ENCODE measurements at places on chromosomes 1 and 21.

DNA sequence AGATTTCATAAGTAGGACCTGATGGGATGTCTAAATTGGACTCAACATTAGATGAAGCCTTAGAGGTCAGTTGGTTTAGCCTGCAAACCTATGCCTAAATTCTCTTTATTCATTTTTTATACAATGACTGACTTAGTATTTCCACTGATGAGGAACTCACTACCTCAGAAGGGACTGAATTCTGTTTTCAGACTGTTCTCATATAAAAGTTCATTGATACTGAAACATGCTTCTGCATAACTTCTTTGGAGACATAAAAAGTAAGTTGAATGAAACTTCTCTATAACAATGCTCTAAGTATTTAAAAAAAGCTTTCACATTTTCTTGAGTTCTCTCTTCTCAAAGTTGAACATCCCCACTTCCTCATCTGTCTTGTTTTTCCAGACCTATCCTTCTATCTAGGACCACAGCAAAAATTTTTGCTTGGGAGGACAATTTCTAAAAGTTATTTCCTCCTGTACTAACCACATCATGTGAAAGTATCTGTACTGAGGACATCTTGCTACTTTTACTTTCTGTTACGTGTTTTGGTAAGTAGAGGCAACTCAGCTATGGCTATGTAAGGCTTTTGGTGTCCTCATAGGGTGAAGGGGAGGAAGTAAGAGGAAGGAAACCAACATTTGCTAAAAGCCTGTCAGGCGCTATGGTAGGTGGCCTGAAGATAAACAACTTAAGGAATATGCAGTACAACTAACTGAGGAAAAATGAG is 64.1 kb downstream of the USP24 start:
- DNase-seq: no peak

DNA sequence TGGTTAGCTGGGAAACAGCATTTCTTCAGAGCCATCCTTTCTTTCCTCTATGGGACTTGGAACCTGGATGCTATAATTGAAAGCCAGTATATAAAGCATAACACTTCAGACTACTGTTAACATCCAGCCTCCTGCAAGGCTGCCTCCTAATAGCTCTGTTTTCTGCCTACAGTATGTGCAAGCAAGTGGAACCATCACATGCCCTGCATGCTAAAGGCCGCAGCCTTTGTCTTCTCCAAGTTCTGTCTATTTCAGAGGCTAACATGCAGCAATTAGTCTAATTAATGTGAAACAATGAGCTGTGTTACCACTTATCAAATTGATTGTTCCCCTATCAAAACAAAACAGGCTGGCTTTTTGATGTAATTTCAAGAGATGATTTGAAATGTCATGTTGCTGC is 82.7 kb upstream of the ESRRG start:
- no peak for DNase-seq

DNA sequence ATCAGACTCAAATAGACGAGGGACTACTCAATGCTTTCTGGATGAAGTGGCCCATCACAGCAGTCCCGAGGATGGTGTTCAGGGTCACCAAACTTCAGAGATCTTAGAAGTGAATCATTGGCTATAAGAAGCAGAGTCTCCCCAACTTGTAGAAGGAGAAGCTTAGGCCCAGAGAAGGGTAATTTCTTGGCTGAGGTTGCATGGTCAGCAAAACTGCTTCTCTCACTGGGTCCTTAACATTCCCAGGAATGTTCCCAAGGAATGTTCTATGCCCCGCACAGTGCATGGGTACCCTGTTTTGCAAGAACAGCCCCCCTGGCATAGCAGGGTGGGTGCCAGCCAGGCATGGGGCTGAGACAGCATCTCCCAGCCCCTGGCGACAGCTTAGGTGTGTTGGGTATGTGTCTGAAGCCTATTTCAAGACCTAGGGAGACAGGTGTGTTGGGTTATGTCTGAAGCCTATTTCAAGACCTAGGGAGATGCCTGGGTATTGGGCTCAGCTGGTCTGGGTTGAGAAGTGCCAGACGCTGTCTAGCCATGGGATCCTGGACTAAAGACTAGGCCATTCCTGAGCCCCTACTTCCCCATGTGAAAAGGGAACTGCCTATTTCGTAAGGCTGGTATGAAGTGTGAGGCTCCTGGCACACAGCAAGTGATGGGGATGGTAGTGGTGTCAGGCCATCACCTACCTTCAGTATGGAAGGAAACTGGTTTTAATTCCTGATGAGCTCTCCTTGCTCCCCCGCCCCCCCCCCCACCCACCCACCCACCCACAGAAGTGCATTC is 26.1 kb downstream of the PADI6 start:
- no peak for DNase-seq

DNA sequence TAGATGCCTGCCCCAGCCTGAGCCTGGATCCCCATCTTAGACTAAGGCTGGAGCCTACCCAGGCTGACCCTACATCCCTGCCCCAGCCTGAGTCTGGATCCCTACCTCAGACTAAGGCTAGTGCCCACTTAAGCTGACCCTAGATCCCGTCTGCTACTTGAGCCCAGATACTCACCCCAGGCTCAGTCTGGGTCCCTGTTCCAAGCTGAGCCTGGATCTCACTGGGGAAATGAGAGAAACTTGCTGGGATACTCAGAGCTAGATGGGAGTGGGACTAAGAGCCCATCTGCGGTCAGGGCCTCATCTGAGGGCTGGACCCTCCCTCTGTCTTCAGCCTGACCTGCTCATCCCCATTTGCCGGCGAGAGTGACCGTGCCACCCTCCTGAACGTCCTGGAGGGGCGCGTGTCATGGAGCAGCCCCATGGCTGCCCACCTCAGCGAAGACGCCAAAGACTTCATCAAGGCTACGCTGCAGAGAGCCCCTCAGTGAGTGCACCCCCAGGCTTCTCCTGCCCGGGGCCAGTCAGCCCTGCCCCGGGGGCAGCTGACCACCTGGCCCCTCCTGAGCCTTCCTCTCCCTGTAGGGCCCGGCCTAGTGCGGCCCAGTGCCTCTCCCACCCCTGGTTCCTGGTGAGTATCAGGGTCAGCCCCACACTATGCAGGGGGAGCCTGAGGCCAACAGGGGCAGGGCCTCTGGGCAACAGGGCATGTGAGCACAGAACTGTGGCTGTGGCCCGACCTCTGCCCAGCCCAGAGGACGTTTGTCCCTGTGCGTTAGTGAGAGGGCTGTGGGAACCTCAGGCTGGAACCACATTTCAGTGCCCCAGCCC is 36.8 kb downstream of the TRIM11 start:
- DNase-seq: no peak

- DNase-seq: no peak
These were observed 93.7 kb downstream of the VAV3 start for GRCh38 chr1:107871259-107871658.

DNA sequence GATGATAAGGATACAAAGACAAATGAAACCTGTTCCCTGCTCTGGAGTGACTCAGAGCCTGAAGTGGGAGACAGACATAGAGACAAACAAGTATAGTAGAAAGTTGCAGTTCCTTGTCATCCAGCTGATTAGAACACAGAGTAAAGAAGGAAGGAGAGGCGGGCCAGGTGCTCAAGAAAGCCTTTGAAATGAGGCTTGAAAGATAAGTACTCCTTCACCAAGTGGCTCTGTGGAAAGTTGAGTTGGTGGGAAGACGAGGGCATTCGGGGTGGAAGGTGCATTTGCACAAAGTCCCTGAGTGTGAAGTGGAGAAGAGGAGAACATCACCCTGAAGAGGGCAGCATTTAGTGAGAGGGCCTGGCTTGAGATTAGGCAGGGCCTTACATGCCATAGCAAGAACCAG is 17.0 kb downstream of the MARK1 start:
- DNase-seq: no peak

DNA sequence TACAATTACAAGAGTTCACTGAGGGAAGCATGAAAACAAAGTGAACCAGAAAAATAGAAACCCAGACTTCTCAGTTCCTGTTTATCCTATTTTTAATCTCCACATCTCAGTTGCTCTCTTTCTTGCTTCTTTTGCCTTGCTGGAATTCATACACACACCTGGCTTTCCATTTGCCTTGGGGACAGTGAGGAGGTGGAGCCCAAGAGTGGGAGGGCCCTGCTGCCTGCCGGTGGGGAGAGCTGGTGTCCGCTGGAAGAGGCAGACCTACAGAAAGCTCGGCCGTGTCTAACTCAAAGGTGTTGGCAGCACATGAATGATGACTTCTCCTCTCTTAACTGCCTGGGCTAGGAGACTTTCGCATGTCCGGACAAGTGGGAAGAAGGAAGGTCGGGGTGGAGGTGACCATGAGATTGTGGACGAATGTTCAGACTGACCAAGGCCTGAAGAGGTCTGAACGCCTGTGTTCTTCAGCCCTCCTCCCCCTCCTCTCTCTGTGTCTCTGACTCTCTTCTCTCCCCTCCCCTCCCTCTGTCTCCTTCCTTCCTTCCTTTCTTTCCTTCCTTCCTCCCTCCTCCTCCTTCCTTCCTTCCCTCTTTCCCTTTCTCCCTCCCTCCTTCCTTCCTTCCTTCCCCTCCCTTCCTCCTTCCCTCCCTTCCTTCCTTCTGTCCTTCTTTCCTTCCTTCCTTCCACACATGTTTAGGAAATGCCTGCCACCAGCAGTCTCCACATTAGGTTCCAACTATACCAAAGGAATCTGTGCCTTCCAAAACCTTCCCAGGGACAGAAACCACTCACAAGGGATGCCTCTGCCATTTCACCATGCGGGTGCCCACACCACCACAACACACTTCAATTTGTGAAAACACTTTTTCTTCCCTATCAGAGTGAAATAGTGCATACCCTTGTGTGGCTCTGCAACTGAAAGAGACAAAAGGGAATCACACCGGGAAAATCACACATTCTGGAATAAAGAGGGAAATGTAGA is 157.3 kb upstream of the RUNX1 start:
- DNase-seq: no peak

DNA sequence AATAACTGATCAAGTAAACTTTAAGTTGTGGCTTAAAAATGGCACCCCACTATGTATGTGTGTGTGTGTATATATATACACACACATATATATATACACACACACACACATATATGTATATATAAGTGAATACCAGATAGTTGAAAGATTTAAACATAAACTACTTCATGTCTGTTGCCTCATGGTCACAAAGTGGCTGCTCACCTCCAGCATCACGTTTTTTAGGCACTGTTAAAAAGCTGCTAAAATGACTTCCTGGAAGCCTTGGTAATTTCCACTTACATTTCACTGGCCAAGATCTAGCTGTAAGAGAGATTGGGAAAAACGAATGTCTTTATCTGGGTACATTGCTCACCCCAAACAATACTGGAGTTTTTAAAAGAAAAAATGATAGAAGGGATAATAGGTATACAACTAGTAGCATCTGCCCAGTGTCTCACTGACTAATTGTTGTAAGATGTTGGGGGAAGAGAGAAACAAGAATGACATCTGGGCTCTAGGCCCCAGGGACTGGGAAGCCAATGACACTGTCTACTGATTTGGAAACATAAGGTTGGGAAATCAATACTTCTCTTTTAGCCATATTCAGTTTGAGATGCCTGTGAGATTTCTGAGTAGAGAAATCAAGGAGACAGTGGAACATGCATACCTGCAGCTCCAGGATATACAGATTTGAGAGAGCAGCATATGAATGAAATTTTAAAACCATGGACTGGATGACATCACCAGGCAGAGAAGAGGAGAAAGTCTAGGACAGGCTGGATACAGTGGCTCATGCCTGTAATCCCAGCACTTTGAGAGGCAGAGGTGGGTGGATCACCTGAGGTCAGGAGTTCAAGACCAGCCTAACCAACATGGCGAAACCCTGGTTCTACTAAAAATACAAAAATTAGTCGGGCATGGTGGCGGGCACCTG is 42.8 kb downstream of the CLDN14 start:
- no peak for DNase-seq

- DNase-seq: no peak
These were observed 102.8 kb downstream of the CLIC6 start for GRCh38 chr21:34771512-34772028.

- no peak for DNase-seq
These were observed 25.5 kb downstream of the ROR1 start for GRCh38 chr1:63799307-63799706.

DNA sequence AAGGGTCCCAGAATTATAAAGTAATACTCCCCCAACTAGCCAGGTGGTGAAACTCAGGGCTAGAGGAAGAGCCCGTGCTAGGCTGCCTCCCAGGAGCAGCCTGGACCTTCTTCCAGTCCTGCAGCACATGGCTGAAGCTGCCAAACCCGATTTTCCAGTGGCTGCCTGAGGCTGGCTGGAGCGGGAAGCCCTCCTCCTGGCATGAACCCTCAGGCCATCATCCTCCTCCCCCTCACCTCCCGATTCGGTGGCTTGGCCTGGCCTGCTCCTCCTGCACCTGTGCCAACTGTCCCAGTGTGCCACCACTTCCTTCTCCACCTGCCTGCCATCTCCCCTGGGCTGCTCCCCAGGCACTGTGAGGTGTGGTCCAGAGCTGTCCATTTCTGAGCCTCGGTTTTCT is 3.0 kb upstream of the TSPAN1 start:
- DNase-seq: no peak

- no peak for DNase-seq
These were observed 43.2 kb upstream of the LYPLAL1 start for GRCh38 chr1:219130366-219130935.

DNA sequence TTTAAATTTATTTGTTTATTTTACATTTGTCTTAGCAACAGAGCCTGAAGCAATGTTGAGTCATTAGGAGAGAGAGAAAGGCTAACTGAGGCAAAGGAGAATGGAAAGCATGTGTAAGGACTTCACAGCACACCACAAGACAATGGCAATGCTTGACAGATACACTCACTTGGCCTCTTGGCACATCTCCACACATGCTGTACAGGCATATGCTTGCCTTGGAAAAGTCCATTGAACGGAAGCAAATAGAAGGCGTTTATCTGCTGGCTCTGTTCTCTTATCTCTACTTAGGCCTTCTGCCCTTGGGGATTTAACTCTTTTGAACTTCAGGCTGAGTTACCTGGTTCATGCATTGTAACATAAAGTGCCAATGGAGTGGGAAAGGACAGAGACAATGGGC is 262.2 kb upstream of the POU3F1 start:
- no peak for DNase-seq

- no peak for DNase-seq
These were observed 25.1 kb upstream of the NGF start for GRCh38 chr1:115363171-115363570.

DNA sequence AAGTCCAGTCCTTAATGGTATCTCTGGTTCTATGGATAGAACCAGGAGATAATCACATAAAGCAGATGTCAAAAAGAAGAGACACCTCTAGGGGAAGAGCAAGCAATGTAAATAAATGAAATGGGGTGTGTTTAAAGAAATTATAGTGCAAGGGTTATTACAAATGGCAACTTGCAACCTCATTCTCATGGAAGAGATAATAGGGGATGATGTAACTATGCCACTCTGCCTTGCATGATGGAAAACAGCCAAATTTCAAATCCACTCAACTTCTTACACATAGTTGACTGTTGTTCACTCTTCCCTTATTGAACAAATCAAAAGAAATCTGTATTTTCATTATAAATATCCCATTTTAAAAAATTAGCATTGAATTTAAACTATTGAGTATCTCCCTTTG is 274.0 kb upstream of the TMPRSS15 start:
- DNase-seq: no peak

- DNase-seq: no peak
These were observed 652.9 kb upstream of the USP24 start for GRCh38 chr1:55868026-55868425.
